Epithelial cell of proximal tubule (primary cell): ENCODE measurements at places on chromosomes 13 and 19. TPM values are rescaled to one million over a fixed set of nuclear protein-coding genes. Genes with fewer than 3 reads are reported as not detected.

ZSCAN5C gene
- not detected in 2 replicates for total RNA-seq

WDR87 gene
- not detected in 2 replicates for total RNA-seq

C13orf46 gene
- not detected in 2 replicates for total RNA-seq

CLEC4M gene
- total RNA-seq: not detected in 2 replicates

FSD1 gene
- 17.5 and 22.9 TPM in 2 replicates for total RNA-seq

FFAR1 gene
- total RNA-seq: 0.06 TPM in 1 of 2 replicates, not detected in the other

LGALS14 gene
- not detected in 2 replicates for total RNA-seq

ZSCAN5B gene
- total RNA-seq: not detected in 2 replicates

ZNF223 gene
- total RNA-seq: 3.3 TPM in 2 replicates

PINLYP gene
- total RNA-seq: 0.43 and 2.3 TPM in 2 replicates

KLK12 gene
- total RNA-seq: not detected in 2 replicates

LGI4 gene
- total RNA-seq: not detected in 2 replicates

AMH gene
- total RNA-seq: 0.52 and 1.7 TPM in 2 replicates

GPR4 gene
- not detected in 2 replicates for total RNA-seq

SIGLEC14 gene
- total RNA-seq: not detected in 2 replicates
